ENCODE measurements at places on chromosomes 6 and 20. TPM values are rescaled to one million over a fixed set of nuclear protein-coding genes. Genes with fewer than 3 reads are reported as not detected.

DNA sequence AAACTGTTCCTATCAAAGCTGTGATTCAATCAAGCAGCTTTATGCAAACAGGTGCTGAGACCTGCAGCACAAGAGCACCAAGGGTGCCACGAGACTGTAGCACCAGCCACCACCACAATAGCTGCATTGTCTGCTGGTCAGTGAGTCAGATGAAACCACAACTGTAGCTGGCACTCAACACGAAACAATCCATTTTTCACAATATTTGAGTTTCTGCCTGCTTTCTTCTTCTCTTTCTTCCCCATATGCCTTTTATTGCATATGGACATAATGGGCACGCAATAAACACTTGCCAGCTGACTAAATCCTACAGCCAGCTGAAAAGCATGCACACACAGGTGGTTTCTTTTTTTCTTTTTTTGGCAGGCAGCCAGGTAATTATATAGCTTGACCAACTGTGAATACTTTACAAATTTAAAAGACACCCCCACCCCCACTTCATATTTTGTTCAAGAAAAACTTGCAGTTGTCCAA lies 16.6 kb downstream of the SLC2A12 start:
- H3K4me1 ChIP-seq, result no peaks in the 10 kb centered on the region
- no peaks in the 10 kb centered on the region for H3K27me3 ChIP-seq
- H3K4me3 ChIP-seq, result no peak overlapping the region
- DNase-seq, result no peak
- H3K27ac ChIP-seq, result no peak overlapping the region
- H3K36me3 ChIP-seq, result no peaks in the 10 kb centered on the region

- no peaks in the 10 kb centered on the region for H3K36me3 ChIP-seq
- no peak overlapping the region for H3K27ac ChIP-seq
These were observed 977.0 kb downstream of the TFAP2A start for GRCh38 chr6:9437836-9438235.

DNA sequence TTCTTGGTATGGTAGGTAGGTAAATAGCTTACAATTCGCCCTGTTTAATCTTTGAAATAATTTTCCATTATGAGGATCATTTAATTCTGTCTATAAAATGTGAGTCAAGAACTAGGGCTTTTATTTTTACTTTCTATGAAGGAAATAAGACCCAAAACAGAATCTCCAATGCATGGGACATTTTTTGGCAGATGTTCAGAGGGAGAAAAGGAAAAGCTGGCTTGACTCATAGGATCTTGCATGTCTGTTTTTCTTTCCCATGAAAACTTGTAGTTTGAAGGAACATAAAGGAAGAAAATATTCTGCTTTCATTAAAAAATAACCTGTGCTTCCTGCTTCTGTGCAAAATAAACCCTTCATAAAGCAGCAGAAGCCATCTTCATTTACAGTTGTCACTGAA lies 143.1 kb upstream of the INSM1 start:
- H3K4me1 ChIP-seq, result no peaks in the 10 kb centered on the region
- H3K36me3 ChIP-seq, result no peaks in the 10 kb centered on the region
- H3K27ac ChIP-seq, result no peak overlapping the region
- no peak overlapping the region for H3K4me3 ChIP-seq
- no peak for DNase-seq
- H3K27me3 ChIP-seq, result no peaks in the 10 kb centered on the region

- H3K27me3 ChIP-seq, result no peaks in the 10 kb centered on the region
- H3K36me3 ChIP-seq, result no peaks in the 10 kb centered on the region
- no peak overlapping the region for H3K4me3 ChIP-seq
- DNase-seq, result no peak
- H3K4me1 ChIP-seq, result no peaks in the 10 kb centered on the region
- no peak overlapping the region for H3K27ac ChIP-seq
These were observed 142.9 kb downstream of the TPBG start for GRCh38 chr6:82506526-82506925.

- peak; percentile 66 for DNase-seq
- no peak overlapping the region for H3K27ac ChIP-seq
- H3K4me1 ChIP-seq, result no peaks in the 10 kb centered on the region
- peaks cover 20% of the 10 kb centered on the region for H3K36me3 ChIP-seq
These were observed 17.8 kb downstream of the TMEM30A start for GRCh38 chr6:75266716-75267291.

DNA sequence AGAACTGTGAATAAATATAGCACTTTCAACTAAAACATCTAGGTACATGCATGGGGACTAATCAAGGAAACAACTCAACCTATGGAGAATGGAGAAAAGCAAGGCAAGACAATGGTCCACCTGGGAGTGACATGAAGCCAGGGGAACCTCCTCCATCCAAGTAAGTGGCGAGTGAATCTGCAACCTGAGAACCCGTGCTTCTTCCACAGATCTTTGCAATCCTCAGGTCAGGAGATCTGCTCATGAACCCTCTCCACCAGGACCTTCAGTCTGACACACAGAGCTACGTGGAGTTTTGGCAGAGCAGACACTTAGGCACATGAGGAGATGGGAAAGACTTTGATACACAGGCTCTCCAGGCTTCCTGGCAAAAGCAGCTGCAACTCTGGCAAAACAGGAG lies 58.8 kb upstream of the KHDRBS2 start:
- DNase-seq, result no peak
- H3K36me3 ChIP-seq, result no peaks in the 10 kb centered on the region
- no peak overlapping the region for H3K4me3 ChIP-seq
- H3K27ac ChIP-seq, result no peak overlapping the region
- H3K4me1 ChIP-seq, result no peaks in the 10 kb centered on the region
- no peaks in the 10 kb centered on the region for H3K27me3 ChIP-seq

- H3K4me3 ChIP-seq, result no peak overlapping the region
- H3K27me3 ChIP-seq, result no peaks in the 10 kb centered on the region
- no peak for DNase-seq
- no peaks in the 10 kb centered on the region for H3K4me1 ChIP-seq
- no peaks in the 10 kb centered on the region for H3K36me3 ChIP-seq
These were observed 112.2 kb downstream of the PCSK2 start for GRCh38 chr20:17339000-17339399.

DNA sequence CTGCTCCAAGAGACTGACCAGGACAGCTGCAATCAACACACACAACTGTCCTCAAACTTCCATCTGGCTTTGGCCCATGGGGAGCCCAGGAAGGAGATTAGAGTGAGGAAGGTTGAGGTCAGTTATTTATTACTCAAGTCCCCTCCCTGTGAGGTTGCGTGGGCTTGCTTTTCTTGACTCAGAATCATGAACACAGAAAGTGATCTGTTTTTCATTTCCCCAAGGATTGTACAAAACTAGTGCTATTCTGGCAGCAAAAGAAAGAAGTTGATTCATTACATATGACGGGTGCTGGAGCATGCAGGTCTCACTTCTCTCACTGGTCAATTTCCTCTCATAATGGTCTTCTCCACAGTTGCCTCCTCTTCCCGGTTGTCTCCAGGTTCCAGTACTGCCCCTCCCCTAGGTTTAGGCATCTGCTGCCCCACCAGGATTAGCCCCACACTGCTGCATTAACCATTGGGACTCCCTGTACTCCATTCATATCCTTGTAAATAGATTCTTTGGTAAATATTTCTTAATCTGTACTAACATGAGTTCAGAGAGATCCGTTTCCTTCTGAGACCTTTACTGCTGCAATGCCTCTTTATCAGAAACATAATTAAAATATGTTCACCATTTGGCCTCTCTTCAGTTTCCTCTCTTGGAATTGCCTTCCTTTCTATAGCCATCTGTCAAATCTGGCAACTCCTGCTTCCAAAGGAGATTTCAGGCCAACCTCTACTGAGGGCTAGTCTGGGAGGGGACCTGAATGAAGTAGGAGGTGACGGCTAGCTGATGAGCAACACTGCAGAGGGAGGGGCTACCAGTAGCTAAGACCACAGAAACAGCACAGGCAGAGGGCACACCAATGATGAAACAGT lies 888.8 kb downstream of the QKI start:
- H3K4me1 ChIP-seq, result no peaks in the 10 kb centered on the region
- no peaks in the 10 kb centered on the region for H3K36me3 ChIP-seq
- DNase-seq, result no peak
- no peak overlapping the region for H3K27ac ChIP-seq
- no peak overlapping the region for H3K4me3 ChIP-seq

GRCh38 chr6:166721576-166721975 lies 94.5 kb upstream of the RPS6KA2 start:
- H3K36me3 ChIP-seq, result no peaks in the 10 kb centered on the region
- H3K4me3 ChIP-seq, result no peak overlapping the region
- no peak overlapping the region for H3K27ac ChIP-seq
- DNase-seq, result no peak

DNA sequence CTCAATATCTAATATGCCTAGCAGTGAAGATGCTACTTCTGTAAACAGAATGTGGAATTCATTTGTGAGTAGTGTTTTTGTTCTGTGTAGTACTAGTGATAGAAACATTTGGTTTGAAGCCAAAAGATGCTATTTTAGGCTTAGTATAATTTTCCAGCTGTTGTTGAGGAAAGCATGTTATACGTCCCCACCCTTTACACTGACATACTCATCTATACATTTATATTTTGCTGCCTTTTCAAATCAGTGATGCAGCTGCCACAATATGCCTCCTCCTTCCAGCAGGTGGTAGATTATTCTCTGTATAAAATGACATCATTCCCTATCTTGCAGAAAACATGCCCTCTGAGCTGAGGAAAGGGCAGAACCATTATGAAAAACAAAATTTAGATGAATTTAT lies 1217.6 kb upstream of the GJE1 start:
- H3K27ac ChIP-seq, result no peak overlapping the region
- no peaks in the 10 kb centered on the region for H3K36me3 ChIP-seq
- no peaks in the 10 kb centered on the region for H3K4me1 ChIP-seq
- H3K27me3 ChIP-seq, result no peaks in the 10 kb centered on the region
- no peak overlapping the region for H3K4me3 ChIP-seq

DNA sequence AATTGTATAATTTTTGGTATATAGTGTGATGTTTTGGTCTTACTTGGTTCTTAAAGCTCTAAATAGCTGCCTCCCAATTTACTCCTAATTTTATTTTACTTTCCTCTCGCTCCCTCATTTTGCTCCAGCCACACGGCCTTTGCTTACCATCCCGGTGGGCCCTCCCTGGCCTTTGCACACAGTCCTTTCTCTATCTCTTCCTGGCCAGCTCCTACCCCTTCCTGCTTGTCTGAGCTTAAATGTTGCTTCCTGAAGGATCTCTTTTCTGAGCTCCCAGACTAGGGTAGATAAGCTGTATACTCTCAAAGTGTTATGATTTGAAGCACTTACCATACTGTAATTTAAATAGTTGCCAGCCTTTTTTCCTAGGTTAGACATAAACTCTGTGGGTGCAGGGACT lies 121.7 kb downstream of the UTRN start:
- no peak overlapping the region for H3K4me3 ChIP-seq
- H3K27me3 ChIP-seq, result no peaks in the 10 kb centered on the region
- peaks cover 10% of the 10 kb centered on the region for H3K36me3 ChIP-seq
- no peak overlapping the region for H3K27ac ChIP-seq
- DNase-seq, result no peak

DNA sequence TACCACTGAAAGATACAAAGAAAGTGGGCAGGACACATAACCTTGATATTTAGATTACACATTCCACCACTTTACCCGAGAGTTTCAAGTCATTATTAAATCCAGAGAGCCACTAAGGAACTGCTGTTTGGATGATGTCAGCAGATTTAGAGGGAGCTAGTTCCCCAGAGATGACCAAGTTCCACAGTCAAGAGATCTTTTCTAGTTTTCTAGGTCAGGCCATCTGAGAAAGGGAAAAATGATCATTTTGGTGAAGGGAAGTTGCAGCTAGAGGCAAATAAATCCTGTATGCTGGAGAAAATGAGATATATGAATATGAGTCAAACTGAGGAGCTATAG lies 147.8 kb downstream of the HS3ST5 start:
- no peaks in the 10 kb centered on the region for H3K27me3 ChIP-seq
- H3K4me3 ChIP-seq, result no peak overlapping the region
- no peak overlapping the region for H3K27ac ChIP-seq
- no peaks in the 10 kb centered on the region for H3K4me1 ChIP-seq

GRCh38 chr6:34696739-34697543 lies at the start of gene ILRUN:
ILRUN (minus strand) TSS chr6:34696767; CDS start chr6:34696603, 164 bp downstream.
- peak within 1 kb of the TSS; percentile 99 for H3K4me3 ChIP-seq
- peaks cover 7% of the 10 kb centered on the region for H3K36me3 ChIP-seq
- H3K4me1 ChIP-seq, result peaks cover 33% of the 10 kb centered on the region
- peak; percentile 97 for DNase-seq
- H3K27ac ChIP-seq, result peak within 1 kb of the TSS; percentile 87

- no peak for DNase-seq
These were observed 306.5 kb upstream of the MAP3K7 start for GRCh38 chr6:90893400-90893799.

DNA sequence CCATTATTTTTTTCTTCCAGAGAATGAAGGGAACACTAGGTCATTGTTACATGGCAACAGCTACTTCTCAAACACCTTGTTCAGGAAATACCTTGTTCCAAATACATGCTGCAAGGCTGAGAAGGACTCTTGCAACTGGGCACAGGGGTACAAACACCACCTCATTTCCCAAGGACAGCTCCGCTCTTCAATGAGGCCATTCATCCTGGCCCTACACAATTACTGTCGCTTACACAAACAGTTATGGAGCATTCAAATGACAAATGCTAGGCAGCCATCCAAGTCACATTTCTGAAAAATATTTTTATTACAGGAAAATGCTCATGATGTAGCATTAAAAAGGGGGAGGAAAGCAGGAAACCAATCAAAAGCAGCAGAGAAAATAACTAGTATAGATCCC lies 611.9 kb downstream of the DHX35 start:
- H3K27me3 ChIP-seq, result no peaks in the 10 kb centered on the region
- no peaks in the 10 kb centered on the region for H3K36me3 ChIP-seq
- no peak overlapping the region for H3K27ac ChIP-seq
- no peaks in the 10 kb centered on the region for H3K4me1 ChIP-seq
- H3K4me3 ChIP-seq, result no peak overlapping the region

- DNase-seq, result peak; percentile 36
- no peaks in the 10 kb centered on the region for H3K27me3 ChIP-seq
- peaks cover 33% of the 10 kb centered on the region for H3K4me1 ChIP-seq
- H3K4me3 ChIP-seq, result peak overlapping the region; percentile 50
- no peaks in the 10 kb centered on the region for H3K36me3 ChIP-seq
These were observed 97.5 kb downstream of the PSMG4 start for GRCh38 chr6:3356056-3356823.

DNA sequence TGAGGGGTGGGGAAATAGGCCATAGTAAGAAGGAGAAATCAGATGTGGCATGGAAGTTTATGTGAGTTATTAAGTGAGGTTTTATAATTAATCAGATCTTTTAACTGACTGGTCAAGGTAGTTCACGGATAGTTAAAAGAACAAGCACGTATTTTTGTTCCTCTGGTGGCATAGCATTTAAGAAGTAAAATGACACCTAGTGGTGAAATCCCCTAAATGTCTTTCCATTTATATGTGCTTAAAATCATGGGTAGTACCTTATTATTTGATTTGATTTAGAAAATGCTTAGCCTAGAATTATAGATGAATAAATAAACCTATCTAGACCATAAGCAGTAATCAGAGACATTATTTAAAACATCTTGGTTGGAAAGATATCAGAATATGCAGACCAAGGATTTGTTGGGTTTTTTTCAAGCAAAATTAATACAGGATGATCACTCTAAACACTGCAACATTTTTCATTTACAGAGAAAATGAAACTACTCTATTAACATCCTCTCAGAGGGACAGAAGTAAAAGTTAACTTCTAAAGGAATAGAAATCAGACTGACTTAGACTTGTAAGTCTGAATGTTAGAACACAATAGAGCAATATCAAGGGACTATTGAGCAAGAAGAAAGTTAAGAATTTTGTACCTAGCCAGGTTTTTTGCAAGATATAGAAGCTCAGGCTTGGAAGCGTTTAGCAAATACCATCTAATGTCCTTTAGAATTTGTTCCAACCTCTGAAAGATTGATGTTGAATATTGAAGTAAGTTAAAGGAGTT lies 81.1 kb downstream of the STXBP5 start:
- H3K4me3 ChIP-seq, result no peak overlapping the region
- H3K27me3 ChIP-seq, result no peaks in the 10 kb centered on the region
- no peaks in the 10 kb centered on the region for H3K4me1 ChIP-seq

Gene TMEM151B
- not detected for total RNA-seq

Measured in CD4-positive, alpha-beta T cell (primary cell).